ENCODE measurements at places on chromosomes 2 and 18.

- no peak for DNase-seq
Measured at GRCh38 chr18:37440206-37440605, 125.4 kb downstream of the CELF4 start.

- DNase-seq: no peak
Measured at GRCh38 chr2:48914477-48915089, 159.1 kb upstream of the LHCGR start.

GRCh38 chr2:146806364-146807005, 1038.3 kb upstream of the ACVR2A start:
- DNase-seq: no peak

GRCh38 chr2:240819126-240819857, 727 bp downstream of the KIF1A start:
- no peak for DNase-seq

DNA sequence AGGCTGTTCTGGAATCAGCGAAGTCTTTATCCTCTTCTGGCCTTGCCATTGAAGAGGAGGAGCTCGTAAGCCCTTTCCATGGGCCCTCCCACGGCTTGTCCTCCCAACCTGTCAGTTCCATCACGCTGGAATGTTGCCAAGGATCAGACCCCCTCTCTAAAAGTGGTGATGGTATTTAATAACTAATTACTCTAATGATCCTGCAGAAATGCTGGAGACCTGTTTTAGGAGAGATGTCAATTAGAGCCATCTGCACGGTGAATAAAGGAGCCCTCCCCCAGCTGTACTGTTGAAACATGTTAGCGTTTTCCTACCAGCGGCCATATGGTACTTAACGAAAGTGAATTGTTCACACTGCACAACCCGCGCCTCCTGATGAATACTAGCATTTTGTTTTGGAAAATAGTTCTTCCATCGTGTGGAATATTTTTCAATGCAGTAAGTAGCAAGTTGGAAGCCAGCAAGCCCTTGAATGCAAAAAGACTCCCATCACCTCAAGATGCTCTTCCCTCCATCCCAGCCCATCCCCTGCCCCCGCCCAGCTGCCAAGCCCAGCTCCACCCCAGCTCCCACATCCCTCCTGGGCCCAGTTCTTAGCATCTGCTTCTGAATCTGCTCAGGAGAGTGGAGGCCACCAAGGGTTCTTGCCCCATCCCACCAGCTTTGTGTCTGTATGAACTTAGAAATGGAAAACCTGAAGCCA, 145.4 kb downstream of the KLHL29 start:
- DNase-seq: no peak

DNA sequence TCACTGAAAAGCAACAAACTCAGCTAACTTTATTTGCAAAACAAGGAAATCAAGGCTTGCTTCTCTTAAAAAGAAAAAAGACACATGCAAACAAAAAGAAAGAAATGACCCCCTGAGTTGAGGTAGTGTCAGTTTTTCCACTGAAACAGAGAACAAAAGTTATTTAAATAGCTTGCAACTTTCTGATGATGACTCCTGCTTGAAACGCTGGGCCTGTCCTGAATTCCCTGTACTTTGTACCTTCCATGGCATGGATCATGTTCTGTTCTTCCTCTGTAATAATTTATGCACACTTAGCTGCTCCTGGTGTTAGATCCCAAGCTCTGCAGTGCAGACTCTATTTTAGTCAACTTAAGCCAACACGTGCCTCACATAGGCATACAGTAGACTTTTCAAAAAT, 84.0 kb downstream of the SKA1 start:
- no peak for DNase-seq

DNA sequence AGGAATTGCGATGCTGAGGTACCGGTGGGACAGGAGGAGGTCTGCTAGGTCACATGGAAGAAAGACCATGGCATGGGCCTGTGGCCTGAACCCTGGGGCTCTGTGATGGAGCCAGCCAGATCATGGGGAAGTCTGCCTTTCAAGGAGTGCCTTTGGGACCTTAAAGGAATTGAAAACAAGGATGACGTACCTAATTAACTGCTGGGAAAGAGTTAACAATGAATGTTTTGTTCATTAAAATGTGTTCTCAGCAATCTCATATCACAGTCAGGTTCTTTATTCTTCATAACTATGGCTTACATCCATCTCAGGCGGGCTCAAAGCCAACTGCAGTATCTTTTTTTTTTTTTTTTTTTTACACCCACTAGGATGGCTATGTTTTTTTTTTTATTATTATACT, 25.6 kb downstream of the TRPM8 start:
- DNase-seq: no peak

GRCh38 chr2:166892397-166892796, 4.1 kb downstream of the XIRP2 start:
- no peak for DNase-seq

DNA sequence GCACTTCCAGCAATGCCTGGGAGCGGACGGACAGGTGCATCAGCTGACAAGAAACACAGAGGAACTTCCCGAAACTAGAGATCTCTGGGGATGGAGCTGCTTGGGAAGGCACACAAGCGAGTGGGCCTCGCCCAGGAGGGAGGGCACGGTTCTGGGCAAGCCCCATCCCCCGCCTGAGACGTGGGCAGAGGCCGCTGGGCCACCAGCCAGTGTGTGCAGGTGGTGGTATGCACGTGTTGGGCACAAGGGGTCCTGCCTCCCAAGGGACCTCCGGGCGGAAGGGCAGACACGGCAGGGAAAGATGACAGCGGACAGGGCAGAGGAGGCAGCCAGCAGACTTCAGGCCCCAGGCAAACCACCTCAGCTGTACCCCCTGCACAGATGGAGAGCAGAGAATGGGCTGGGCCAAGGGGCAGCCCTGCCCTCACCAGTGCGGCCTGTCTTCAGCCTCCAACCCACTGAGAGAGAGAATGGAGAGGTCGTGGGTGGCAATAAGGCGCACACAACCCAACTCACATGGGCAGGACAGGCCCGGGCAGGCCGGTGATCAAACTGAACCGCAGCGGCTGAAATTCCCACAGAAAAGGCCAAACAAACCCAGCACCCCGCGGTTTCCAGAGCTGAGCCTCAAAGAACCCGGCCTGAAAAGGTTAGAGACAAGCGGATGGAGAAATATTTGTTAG, 51.2 kb downstream of the HDAC4 start:
- DNase-seq: no peak

GRCh38 chr2:177282181-177282641, 17.7 kb upstream of the NFE2L2 start:
- no peak for DNase-seq

DNA sequence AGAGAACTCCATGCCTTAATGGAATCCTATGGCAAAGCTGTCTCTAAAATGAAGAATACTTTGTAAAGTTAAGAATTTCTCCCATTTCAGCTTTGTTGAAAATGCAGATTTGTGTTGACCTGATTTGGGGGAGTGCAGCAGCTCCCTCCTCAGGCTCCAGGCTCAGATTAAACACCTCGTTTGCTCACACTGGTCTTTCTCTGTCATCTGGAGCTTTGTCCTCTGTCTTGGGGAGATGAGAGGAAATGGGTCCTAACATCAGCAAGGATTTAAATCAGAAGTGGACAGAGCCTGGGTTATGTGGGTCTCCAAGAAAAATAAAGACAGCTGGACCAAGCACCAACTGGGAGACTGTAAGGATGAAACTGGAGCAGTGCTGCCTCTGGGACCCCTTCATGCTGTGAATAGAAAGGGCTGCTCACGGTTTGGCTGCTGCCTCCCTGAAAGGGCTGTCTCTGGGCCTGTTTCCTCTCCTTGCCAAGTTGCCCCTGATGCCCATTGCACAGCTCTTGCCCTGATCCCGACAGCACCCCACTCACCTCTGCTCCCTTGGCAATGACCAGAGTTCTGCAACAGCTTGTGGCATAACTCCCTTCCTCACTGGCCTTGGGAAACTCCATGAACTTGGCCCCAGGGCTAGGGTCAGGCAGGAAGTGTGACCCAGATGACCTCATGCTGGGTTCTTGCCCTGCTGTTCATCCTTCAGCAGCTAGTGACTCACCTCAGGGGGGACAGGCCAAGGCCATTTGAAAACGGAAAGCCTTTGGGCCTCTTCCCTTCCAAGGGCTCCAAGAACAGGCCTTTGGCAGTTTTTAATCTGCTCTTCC, 197.2 kb downstream of the CYP26B1 start:
- DNase-seq: no peak

GRCh38 chr18:58552057-58552461, 76.8 kb downstream of the ALPK2 start:
- peak; percentile 37 for DNase-seq
